ENCODE measurements at places on chromosomes 7 and 10.

GRCh38 chr10:128451879-128452278 lies 325.7 kb upstream of the MKI67 start:
- no peaks in the 10 kb centered on the region for H3K4me1 ChIP-seq
- DNase-seq, result no peak
- H3K27me3 ChIP-seq, result no peaks in the 10 kb centered on the region
- no peak overlapping the region for H3K4me3 ChIP-seq
- H3K36me3 ChIP-seq, result no peaks in the 10 kb centered on the region

GRCh38 chr7:22631730-22632129 lies 95.3 kb upstream of the IL6 start:
- H3K4me1 ChIP-seq, result no peaks in the 10 kb centered on the region
- no peak overlapping the region for H3K27ac ChIP-seq
- no peak for DNase-seq
- H3K27me3 ChIP-seq, result no peaks in the 10 kb centered on the region
- H3K4me3 ChIP-seq, result no peak overlapping the region
- no peaks in the 10 kb centered on the region for H3K36me3 ChIP-seq

- no peaks in the 10 kb centered on the region for H3K27me3 ChIP-seq
- no peaks in the 10 kb centered on the region for H3K36me3 ChIP-seq
- no peak for DNase-seq
- no peaks in the 10 kb centered on the region for H3K4me1 ChIP-seq
Measured at GRCh38 chr7:5248201-5248885, 34.4 kb upstream of the SLC29A4 start.

DNA sequence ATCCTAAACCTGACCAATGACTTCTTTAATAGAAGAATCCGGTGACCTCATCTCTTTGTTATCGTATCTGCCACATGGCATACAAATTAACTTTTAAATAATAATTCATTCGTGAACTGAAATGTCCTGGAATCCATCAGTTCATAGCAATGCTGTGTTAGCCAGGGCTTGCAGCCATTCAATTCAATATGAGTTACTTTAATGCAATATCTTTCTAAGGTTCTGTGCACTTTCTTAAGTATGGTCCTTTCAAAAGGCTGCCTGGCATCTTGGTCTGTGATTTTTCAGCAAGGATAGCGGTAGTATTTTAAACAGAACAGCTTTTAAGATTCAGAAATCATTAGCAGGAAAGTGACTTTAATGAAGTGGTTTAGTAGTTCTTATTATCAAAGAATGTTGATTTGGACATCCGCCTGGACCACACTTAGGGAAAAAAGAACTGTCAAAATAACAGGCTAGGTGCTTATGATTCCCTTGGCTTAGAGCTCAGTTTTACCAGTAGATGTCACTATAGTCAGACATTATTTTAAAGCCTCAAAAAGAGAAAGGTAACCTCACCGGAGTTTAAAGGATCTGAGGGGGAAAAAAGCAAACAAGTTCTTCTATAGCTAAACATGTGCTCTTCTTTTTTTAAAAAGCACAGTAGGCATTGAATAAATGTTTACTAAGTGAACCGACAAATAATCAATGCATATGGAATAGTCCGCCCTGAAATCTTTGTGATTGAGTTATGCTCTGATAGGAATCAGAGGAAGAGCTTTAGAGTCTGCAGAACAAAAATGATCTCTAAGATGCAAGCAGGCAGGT lies 22.7 kb downstream of the SLC35G1 start:
- no peak overlapping the region for H3K4me3 ChIP-seq
- no peak overlapping the region for H3K27ac ChIP-seq
- H3K27me3 ChIP-seq, result no peaks in the 10 kb centered on the region
- H3K4me1 ChIP-seq, result no peaks in the 10 kb centered on the region

DNA sequence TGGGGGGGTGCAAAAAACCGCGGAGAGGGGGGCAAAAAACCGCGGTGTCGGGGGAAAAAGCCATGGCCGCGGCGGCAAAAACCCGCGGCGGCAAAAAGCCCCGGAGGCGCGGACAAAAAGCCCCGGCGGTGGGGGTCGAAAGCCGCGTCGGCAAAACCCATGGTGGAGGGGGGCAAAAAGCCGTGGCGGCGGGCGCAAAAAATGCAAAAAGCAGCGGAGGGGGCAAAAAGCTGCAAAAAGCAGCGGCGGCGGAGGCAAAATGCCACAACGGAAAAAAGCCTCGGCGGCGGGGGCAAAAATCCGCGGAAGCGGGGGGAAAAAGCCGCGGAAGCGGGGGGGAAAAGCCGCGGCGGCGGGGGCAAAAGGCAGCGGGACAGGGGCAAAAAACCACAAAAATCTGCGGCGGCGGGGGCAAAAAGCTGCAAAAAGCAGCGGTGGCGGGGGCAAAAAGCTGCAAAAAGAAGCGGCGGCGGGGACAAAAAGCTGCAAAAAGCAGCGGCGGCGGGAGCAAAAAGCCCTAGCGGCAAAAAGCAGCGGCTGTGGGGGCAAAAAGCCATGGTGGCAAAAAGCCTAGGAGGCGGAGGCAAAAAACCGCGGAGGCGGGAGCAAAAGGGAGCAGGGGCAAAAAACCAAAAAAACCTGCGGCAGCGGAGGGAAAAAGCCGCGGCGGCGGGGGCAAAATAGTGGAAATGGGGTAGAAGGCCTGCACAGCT lies 418.9 kb downstream of the ZNF716 start:
- no peak overlapping the region for H3K27ac ChIP-seq
- H3K4me3 ChIP-seq, result no peak overlapping the region
- H3K36me3 ChIP-seq, result no peaks in the 10 kb centered on the region
- no peaks in the 10 kb centered on the region for H3K4me1 ChIP-seq
- DNase-seq, result no peak

GRCh38 chr7:108000875-108001763 lies 1.8 kb downstream of the LAMB1 start:
- H3K27me3 ChIP-seq, result no peaks in the 10 kb centered on the region
- H3K4me3 ChIP-seq, result peak overlapping the region; percentile 58
- H3K27ac ChIP-seq, result peak overlapping the region; percentile 61
- peak; percentile 53 for DNase-seq
- peaks cover 61% of the 10 kb centered on the region for H3K36me3 ChIP-seq

DNA sequence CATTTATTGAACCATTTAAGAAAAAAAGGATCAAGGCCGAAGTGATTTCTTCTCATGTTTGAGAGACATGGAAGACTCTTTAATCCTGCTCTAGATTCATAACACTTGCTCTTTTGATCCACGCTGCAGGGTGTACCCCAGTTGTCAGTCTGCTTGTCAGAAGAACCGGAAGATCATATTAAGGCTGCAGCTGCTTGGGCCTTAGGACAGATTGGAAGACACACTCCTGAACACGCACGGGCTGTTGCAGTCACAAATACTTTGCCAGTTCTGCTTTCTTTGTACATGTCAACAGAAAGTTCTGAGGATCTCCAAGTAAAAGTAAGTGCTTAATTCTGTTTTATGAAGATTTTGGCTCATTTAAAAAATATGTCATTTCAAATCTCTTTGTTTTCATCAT lies 46.3 kb downstream of the SPAG6 start:
- DNase-seq, result no peak
- H3K36me3 ChIP-seq, result no peaks in the 10 kb centered on the region
- H3K4me1 ChIP-seq, result no peaks in the 10 kb centered on the region

- H3K4me1 ChIP-seq, result no peaks in the 10 kb centered on the region
- no peaks in the 10 kb centered on the region for H3K27me3 ChIP-seq
- no peak overlapping the region for H3K4me3 ChIP-seq
- peaks cover 23% of the 10 kb centered on the region for H3K36me3 ChIP-seq
Measured at GRCh38 chr7:74542558-74543117, 88.9 kb downstream of the GTF2IRD1 start.

- H3K27me3 ChIP-seq, result peaks cover 6% of the 10 kb centered on the region
- H3K4me1 ChIP-seq, result no peaks in the 10 kb centered on the region
- H3K27ac ChIP-seq, result no peak overlapping the region
- H3K4me3 ChIP-seq, result no peak overlapping the region
- no peaks in the 10 kb centered on the region for H3K36me3 ChIP-seq
Measured at GRCh38 chr10:6005856-6006395, 28.6 kb upstream of the IL15RA start.

DNA sequence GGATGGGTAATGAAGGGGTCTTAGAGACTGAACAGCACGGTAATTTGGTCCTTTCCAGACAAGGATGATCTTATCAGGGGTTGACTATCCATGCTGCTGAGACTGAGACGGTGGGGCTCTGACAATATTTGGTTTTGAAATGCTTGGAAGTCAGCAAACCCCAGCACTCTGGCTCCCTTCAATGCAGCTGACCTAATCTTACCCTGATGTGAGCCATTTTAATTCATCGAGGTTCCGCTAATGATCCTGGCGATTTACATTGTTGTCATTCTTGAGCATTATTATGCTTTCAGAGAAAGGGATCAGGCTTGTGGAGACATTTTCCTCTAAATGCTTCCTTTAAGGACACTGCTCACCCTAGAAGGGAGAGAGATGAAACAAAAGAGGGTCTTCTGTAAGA lies 114.6 kb upstream of the BMPER start:
- H3K27ac ChIP-seq, result no peak overlapping the region
- no peaks in the 10 kb centered on the region for H3K36me3 ChIP-seq
- H3K4me3 ChIP-seq, result no peak overlapping the region

- H3K27ac ChIP-seq, result no peak overlapping the region
- no peak overlapping the region for H3K4me3 ChIP-seq
- DNase-seq, result no peak
- no peaks in the 10 kb centered on the region for H3K4me1 ChIP-seq
- H3K27me3 ChIP-seq, result no peaks in the 10 kb centered on the region
Measured at GRCh38 chr7:2008936-2009540, 223.7 kb downstream of the MAD1L1 start.

GRCh38 chr10:132129431-132129830 lies 57.3 kb upstream of the DPYSL4 start:
- no peak for DNase-seq
- H3K27ac ChIP-seq, result no peak overlapping the region
- no peaks in the 10 kb centered on the region for H3K4me1 ChIP-seq
- no peak overlapping the region for H3K4me3 ChIP-seq

- no peak for DNase-seq
- H3K27me3 ChIP-seq, result no peaks in the 10 kb centered on the region
- no peak overlapping the region for H3K4me3 ChIP-seq
- H3K36me3 ChIP-seq, result no peaks in the 10 kb centered on the region
- no peaks in the 10 kb centered on the region for H3K4me1 ChIP-seq
Measured at GRCh38 chr7:46616636-46617035, 695.6 kb upstream of the IGFBP3 start.

DNA sequence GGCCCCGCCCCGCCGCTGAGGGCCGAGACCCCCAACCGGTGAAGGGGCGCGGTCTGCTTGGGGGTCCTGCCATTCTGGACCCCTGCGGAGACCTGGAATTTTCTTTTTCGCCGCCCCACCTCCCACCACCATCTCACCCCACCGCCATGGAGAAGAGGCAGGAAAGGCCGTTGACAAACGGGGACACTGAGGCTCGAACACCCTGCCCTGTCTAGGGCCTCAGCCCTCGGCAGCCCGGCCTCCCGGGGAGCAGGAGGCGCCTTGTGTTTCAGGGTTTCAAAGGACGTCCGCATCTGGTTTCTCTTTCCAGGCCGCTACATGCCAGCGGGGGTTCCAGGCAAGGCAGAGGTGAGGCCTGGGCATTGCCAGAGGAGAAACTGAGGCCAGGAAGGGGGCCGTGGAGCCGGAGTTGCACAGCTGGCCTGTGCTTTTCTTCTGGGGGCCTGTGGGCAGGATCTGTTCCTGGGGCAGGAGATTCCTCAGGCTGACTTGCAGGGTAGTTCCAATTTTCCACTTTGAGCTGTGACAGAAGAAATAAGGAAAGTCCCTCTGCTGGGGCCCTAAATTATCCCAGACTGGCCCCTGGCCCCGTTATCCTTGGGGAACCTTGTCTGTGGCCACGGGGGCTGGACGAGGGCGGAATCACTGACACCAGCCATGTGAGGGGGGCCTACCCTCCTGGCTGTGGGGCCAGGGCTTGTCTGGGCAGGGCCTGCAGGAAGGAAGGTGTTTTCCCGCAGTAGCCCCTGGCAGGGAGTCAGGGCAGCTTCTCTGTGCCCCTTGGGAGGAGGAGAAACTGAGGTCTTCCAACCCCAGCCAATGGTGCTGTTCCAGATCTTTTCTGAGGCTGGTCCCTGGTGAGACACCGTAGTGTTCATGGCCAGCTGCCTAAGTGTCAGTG lies 900 bp upstream of the MICALL2 start:
- peak; percentile 20 for DNase-seq
- peak overlapping the region; percentile 22 for H3K4me3 ChIP-seq
- peaks cover 7% of the 10 kb centered on the region for H3K36me3 ChIP-seq
- peaks cover 24% of the 10 kb centered on the region for H3K4me1 ChIP-seq

GRCh38 chr7:92626281-92626809 lies 36.2 kb upstream of the FAM133B start:
- H3K27me3 ChIP-seq, result no peaks in the 10 kb centered on the region
- H3K4me1 ChIP-seq, result peaks cover 29% of the 10 kb centered on the region
- no peak overlapping the region for H3K27ac ChIP-seq
- peaks cover 63% of the 10 kb centered on the region for H3K36me3 ChIP-seq
- no peak overlapping the region for H3K4me3 ChIP-seq

- no peaks in the 10 kb centered on the region for H3K4me1 ChIP-seq
- H3K4me3 ChIP-seq, result no peak overlapping the region
- no peaks in the 10 kb centered on the region for H3K36me3 ChIP-seq
- no peak overlapping the region for H3K27ac ChIP-seq
- H3K27me3 ChIP-seq, result no peaks in the 10 kb centered on the region
Measured at GRCh38 chr7:21566094-21566493, 23.3 kb downstream of the DNAH11 start.

- H3K27ac ChIP-seq, result no peak overlapping the region
- H3K4me1 ChIP-seq, result no peaks in the 10 kb centered on the region
- DNase-seq, result no peak
- no peaks in the 10 kb centered on the region for H3K27me3 ChIP-seq
- H3K36me3 ChIP-seq, result no peaks in the 10 kb centered on the region
Measured at GRCh38 chr7:132752431-132752830, 176.2 kb upstream of the PLXNA4 start.

- H3K27ac ChIP-seq, result no peak overlapping the region
- no peaks in the 10 kb centered on the region for H3K36me3 ChIP-seq
- no peak for DNase-seq
- H3K27me3 ChIP-seq, result no peaks in the 10 kb centered on the region
- H3K4me3 ChIP-seq, result no peak overlapping the region
- no peaks in the 10 kb centered on the region for H3K4me1 ChIP-seq
Measured at GRCh38 chr7:157526913-157527634, 190.3 kb downstream of the DNAJB6 start.

- H3K4me1 ChIP-seq, result no peaks in the 10 kb centered on the region
- no peak overlapping the region for H3K4me3 ChIP-seq
- H3K27ac ChIP-seq, result no peak overlapping the region
- 0 out of 2 replicates have a peak, but pooled peaks cover 2% of the 10 kb centered on the region for H3K27me3 ChIP-seq
- no peak for DNase-seq
Measured at GRCh38 chr10:122702275-122702674, 2.6 kb upstream of the C10orf120 start.

DNA sequence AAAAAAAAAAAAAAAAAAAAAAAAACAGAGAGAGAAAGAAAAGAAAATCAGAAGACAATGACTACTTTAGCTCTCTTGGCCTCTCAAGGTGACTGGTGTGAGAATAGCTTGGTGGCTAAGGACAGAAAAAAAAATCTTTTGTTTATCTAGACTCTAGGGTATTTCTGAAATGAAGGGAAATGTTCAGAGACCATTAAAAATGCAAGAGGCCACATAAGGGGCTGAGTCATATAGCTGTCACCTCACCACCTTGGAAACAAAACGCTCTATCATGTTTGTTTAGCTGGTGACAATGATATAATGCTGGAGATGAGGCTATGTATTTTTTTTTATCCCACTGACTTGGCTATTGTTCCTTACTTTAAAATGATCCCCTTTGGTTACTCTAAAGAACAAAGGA lies 287.0 kb upstream of the CDC14C start:
- DNase-seq, result no peak
- no peaks in the 10 kb centered on the region for H3K36me3 ChIP-seq
- H3K4me1 ChIP-seq, result peaks cover 18% of the 10 kb centered on the region
- no peak overlapping the region for H3K4me3 ChIP-seq
